ENCODE measurements at places on chromosomes 12 and 14.

DNA sequence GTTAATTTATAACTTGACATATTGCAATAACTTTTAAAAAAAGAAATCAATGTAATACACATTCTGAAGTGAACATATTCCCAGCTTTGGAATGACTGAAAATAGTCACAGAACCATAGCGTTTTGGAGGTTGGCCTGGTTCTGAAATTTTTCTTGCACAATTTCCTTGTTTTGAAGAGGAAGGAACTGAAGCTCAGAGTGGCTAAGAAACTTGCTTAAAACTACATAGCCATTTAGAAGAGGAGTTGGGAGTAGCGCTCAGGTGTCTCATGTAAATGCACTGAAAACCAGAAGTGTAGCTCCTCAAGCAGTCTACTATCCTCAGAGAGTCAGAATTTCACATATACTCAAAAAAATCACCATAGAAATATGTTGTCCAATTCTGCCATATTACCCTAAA, 41.2 kb downstream of the SLC38A1 start:
- DNase-seq: no peak

DNA sequence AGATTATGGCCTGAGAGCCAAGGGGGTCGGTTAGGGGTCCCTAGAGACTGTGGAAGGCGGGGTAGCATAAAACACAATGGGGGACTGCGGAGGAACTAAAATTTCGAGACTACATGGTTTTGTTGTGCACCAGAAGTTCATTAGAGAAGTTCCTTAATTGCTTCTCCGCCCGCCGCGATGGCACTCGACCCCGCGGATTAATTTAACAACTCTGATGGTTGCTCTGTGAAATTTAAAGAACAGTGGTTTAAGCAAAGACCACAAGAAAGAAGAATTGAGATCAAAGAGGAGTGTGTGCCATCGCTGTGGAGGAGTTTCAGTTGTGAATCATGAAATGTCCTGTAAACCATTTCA, 1.4 kb upstream of the CCDC88C start:
- no peak for DNase-seq

DNA sequence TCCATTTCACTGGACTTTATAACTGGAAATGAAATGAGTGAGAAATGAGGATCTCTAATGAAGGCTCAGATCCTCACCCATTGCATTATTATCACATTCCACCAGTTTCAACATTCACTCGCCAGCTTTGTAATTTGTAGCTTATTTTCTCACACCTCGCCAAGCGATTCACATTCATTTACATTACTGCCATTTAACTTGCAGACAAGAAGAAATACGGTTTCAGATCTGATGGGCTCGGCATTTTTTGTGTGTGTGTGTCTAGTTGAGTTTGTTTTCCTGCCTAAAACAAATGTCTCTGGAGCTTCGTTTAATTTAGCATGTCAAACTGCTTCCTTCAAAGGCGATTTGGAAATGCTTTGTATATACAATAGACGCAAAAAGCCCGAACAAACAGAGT, 132.2 kb downstream of the FLRT2 start:
- no peak for DNase-seq

DNA sequence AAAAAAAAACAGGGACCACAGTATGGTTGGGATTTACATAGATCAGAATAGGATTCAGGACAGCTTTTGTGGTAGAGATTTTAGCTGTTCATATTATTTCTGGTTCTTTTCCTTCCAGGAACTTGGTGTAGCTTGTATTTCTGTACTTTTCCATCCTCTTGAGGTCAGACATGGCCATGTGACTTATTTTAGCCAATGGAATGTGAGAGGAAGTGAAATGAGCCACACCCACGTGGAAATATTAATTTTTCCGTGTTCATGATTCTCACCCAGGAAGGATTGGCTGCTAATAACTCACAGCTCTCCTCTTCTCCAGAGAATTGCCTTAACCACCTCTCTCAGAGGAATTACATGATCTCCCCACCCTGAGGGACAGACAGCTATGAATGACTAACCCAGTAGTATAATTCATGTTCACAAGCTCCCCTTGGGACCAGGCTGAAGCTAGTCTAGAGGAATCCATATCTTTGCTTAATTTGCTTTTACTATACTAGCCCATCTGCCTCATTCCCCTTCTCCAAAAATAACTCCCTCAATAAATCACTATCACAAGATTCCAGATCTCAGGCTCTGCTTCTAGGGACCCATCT, 340.4 kb downstream of the NUAK1 start:
- peak; percentile 69 for DNase-seq

DNA sequence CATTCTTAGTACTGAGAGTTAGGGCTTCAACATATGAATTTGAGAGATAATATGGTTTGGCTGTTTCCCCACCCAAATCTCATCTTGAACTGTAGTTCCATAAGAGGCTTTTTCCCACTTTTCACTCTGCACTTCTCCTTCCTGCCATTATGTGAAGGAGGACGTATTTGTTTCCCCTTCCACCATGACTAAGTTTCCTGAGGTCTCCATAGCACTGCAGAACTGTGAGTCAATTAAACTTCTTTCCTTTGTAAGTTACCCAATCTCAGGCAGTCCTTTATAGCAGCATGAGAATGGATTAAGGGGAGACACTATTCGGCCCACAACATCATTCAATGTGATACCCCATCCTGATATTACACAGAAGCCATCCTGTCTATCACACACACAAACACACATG, 36.8 kb upstream of the ALG10B start:
- no peak for DNase-seq

DNA sequence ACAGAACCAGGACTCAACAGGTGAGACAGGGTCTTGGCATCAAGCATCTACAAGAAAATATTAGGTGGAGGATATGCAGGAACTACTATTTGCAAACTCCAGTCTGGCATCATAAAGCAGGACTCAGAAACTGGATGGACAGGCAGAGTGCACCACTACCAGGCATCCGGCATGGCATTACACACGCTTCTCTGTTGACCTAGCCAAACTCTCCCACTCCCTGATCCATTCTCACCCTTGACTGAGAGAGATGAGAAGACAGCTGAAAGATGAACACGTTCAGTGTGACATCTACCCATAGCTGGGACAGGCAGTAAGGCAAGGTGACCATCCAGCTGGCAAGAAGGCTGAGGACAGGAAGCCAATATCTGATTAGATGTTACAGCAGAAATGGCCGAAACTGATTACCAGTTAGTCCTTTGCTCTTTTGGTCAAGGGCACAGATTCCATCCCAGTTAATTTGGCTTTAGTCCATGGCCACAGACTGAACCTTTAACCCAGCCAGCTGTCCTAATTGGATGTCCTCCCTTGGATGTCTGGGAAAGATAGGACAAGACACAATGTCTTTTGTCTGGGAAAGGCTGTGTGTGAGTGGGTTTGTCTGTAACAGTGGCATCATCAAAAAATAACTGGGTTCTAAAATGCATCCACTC, 71.6 kb downstream of the BBS10 start:
- no peak for DNase-seq

GRCh38 chr12:48816143-48816854, 2.0 kb upstream of the CACNB3 start:
- DNase-seq: peak; percentile 19

DNA sequence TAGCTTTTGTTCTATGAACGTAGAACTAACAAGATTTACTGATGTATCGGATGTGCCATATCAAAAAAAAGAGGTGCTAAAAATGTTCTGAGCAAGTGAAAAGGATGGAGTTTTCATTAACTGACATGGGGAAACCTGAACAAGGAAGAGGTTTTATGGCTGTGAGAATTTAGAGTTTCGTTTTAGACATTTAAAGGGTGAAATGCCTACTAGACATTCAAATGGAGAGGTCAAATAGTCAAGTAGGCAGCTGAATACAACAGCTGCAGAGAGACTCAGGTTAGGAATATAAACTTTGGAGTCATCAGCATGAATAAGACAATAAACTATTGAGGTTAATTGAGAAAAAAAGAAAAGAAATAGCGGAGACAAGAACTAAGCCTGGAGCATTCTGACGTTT, 364.9 kb upstream of the GARIN6 start:
- no peak for DNase-seq

DNA sequence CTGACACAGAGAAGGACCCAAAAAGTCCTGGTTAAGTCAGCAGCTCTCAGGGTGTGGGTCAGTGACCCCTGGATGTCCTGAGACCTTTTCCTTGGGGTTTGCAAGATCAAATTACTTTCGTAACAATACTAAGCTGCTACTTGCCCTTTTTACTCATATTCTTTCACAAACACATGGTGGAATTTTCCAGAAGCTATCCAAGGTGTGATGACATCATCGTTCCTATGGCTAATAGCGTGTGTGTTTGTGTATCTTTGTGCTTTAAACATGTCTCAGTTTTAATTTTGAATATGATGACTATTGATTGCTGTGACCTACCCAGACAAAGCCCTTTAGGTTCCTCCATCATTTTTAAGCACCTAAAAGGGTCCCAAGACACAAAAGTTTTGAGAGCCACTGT, 176.2 kb downstream of the PHETA1 start:
- no peak for DNase-seq

- no peak for DNase-seq
These were observed 185.8 kb upstream of the NOS1 start for GRCh38 chr12:117547209-117547608.

- DNase-seq: no peak
These were observed 2.0 kb upstream of the SPTLC2 start for GRCh38 chr14:77618381-77618970.

- peak; percentile 51 for DNase-seq
These were observed 578 bp downstream of the DCAF5 start for GRCh38 chr14:69152181-69152901.

DNA sequence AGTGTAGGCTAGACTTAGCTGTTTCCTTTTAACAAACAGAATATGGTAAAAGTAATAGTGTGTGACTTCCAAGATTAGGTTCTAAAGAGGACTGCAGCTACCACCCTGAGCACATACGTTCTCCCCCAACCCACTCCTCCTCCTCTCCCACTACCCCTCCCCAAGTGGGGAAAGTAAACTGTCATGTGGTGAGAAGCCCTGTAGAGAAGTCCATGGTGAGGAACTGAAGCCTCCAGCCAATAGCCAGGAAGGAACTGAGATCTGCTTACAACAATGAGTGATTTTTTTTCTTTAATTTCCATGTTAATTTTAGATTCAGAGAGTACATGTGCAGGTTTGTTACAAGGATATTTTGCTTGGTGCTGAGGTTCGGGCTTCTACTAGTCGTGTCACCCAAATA, 57.0 kb upstream of the EGLN3 start:
- no peak for DNase-seq

GRCh38 chr14:89504602-89505313, 87.7 kb upstream of the FOXN3 start:
- peak; percentile 85 for DNase-seq

DNA sequence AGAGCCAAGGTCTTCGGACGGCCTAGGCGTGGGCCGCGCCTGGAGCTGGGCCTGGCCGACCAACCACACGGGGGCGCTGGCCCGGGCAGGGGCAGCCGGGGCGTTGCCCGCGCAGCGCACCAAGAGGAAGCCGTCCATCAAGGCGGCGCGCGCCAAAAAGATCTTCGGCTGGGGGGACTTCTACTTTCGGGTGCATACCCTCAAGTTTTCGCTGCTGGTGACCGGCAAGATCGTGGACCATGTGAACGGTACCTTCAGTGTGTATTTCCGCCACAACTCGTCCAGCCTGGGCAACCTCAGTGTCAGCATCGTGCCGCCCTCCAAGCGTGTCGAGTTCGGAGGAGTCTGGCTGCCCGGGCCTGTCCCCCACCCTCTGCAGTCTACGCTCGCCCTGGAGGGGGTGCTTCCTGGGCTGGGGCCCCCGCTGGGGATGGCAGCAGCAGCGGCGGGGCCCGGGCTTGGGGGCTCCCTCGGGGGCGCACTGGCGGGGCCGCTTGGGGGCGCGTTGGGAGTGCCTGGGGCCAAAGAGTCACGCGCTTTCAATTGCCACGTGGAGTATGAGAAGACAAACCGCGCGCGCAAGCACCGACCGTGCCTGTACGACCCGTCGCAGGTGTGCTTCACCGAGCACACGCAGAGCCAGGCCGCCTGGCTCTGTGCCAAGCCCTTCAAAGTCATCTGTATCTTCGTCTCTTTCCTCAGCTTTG, 4.4 kb upstream of the SHMT2 start:
- no peak for DNase-seq

GRCh38 chr12:42143452-42144157, 1.1 kb downstream of the GXYLT1 start:
- peak; percentile 22 for DNase-seq

- no peak for DNase-seq
These were observed 149.6 kb upstream of the DYRK2 start for GRCh38 chr12:67498991-67499390.

DNA sequence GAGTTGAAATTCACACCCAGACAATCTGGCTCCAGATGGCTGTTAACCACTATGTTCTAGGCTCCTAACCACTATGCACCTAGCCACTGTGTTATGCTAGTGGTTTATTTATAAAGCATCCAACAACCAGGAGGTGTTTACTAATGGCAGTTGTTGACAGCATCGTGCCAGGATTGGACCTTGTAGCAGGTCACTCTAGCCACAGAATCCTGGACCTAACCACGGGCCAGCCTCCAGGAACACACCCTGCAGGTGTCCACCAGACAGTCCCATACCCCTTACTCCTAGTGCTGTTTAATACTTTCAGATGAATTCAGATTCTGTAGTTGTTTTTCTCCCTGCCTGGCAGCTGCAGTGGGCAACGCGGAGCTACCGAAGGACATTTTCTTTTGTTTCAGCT, 109.4 kb upstream of the MYL2 start:
- no peak for DNase-seq

DNA sequence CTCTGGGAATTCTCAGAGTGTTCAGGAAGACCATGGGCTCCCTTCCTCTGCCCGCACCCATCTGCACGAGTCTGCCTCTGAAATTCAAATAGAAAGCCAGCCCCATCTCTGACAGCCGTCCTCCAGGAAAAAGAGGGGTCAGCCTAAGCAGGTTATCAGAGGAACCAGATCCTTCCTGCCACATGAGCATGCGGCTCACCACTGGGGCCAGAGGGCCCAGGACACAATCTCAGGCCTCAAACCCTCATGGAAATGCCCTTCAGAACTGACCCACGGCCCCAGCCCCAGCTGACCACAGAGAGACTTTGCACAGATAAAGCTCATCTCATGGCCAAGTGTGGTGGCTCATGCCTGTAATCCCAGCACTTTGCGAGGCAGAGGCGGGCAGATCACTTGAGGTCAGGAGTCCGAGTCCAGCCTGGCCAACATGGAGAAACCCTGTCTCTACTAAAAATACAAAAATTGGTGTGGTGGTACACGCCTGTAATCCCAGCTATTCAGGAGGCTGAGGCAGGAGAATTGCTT, 23.2 kb downstream of the PXN start:
- DNase-seq: no peak

- DNase-seq: no peak
These were observed 3.6 kb upstream of the RAD51AP1 start for GRCh38 chr12:4535092-4535491.

GRCh38 chr14:75081660-75082229, 12.3 kb downstream of the ZC2HC1C start:
- DNase-seq: no peak

DNA sequence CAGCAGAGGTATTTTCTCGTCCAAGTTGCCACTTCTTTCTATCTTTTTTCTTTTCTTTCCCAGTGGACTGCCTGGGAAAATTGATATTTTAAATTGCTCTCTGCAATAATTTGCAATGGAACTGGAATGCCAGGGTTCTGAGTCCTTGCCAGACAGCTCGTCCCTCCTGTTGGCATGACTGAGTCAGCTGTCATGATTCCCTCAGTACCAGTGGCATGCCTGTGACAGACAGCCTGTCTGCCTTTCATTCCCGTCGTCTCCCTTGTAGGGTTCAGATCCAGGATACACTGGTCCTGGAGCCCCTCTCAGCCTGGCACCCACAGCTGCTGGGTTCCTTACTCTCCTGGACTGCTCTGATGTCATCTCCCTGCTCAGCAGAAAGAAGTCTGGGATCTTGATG, 84.8 kb downstream of the PTPN11 start:
- no peak for DNase-seq

Data from fibroblast of upper back skin (primary cell).